Activated naive CD8-positive, alpha-beta T cell treated with anti-CD3 and anti-CD28 coated beads for 36 hours (primary cell): ENCODE measurements at places on chromosomes 3 and 15. TPM values are rescaled to one million over a fixed set of nuclear protein-coding genes. Genes with fewer than 3 reads are reported as not detected.

DNA sequence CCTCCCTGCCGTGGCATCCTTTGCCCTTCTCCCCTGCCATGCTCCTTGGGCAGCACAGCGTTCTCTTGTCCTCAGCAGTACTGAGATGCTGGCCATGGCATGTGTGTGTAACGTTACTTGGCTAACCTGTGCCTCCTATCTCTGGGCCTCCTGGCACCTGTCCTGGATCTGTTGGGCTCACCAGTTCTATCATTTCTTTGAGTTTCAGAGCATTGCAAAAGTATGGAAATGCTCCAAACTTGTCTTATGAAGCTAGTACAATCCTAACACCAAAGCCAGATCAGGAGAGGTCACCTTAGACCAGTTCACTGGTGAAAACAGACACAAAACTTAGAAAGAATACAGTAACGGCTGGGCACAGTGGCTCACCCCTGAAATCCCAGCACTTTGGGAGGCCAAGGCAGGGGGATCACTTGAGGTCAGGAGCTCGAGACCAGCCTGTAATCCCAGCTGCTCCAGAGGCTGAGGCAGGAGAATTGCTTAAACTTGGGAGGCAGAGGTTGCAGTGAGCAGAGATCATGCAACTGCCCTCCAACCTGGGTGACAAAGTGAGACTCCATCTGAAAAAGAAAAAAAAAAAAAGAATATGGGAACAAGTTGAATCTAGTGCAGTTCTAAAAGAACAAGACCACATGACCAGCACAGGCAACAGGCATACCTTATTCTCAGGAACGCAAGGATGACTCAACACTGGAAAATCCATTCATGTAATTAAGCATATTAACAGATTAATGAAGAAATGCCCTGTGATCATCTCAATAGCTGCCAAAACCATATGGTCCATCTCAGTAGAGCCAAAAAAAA, 62.4 kb upstream of the TRPM1 start:
- H3K27ac ChIP-seq = no peak overlapping the region
- no peaks in the 10 kb centered on the region for H3K27me3 ChIP-seq
- H3K4me3 ChIP-seq = no peak overlapping the region
- no peak for DNase-seq

DNA sequence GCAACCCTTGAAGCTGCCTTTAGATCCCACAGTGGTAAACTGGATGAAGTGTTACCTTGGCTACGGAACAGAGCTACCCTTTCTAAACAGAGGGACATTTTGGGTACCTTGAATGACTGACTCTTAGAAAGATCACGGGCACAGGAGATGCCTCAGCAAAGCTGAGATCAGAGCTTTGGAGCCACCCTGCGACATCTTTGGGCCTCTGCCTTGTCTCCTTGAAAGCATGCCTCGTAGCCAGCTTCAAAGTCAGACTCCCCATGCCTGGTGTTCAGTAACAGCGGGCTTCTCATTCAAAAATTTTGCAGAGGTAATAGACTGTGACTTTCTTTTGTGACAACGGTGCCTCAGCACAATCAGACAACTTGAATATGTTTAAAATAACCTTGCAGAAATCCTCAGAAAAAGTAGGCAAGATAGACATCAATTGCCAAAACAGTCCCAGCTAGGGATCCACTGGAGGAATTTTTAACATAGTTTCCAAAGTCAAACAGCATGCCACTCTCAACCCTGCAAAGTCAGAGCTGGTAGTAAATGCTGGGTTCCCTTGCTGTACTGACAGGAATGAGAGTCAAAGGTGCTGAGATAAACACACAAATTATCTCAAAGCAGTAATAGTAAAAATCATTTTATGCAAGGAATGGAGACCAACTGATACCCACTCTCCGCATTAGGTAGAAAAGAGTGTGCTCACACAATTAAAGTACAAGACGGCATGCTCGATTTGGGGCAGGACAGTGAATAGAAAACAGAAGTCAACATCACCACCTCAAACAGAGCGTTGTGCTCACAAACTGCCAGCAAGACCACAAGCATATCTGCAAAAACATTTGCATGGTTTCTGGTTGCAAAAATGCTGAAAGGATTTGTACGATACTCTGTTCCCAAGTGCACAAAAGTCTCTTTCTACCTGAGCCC, 82.1 kb downstream of the MYO1E start:
- H3K27ac ChIP-seq = no peak overlapping the region
- no peak overlapping the region for H3K4me3 ChIP-seq
- no peak for DNase-seq
- H3K4me1 ChIP-seq = peaks cover 4% of the 10 kb centered on the region

- H3K36me3 ChIP-seq = peaks cover 2% of the 10 kb centered on the region
- H3K4me3 ChIP-seq = peak overlapping the region; percentile 35
- peaks cover 33% of the 10 kb centered on the region for H3K4me1 ChIP-seq
- H3K27ac ChIP-seq = peak overlapping the region; percentile 81
- DNase-seq = no peak
Measured at GRCh38 chr3:101722394-101723173, 1.8 kb upstream of the CEP97 start.

DNA sequence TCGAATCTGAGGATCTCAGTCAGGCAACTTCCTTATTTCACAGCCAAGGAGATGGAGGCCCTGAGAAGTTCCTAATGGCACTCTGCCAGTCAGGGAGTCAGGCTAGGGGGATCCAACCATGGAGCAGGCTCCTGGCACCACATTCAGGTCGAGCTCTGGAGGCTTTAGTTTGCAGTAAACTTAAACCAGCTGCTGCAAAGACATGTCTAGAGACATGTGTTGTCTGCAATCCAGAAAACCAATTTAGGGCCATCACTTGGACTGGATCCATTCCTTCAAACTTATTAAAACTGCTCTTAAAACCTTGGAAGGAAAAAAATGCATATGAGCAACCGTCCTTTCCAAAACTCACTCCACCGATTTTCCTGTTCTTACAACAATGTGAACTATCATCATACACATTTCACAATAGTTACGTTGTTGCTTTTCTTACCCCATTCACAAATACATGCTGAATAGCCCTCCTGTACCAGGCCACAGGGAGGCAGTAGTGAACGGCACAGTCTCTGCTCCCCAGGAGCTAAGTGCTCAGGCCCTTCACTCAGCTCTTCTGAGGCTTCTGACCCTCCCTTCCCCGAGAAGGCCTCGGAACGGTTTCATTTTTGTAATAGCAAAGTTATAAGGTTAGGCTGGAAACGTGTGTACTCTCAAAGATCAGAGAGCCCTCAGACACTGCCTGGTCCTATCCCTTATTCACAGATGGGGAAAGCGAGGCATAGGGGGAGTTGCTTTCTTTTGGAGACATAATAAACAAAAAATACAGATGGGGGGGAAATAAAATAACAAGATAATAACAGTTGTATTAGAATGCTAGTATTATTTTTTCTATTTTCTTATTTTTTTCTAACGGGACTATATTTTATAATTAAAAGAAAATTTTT, 20.1 kb downstream of the RFT1 start:
- peaks cover 28% of the 10 kb centered on the region for H3K4me1 ChIP-seq
- H3K36me3 ChIP-seq = peaks cover 31% of the 10 kb centered on the region
- no peaks in the 10 kb centered on the region for H3K27me3 ChIP-seq
- H3K27ac ChIP-seq = peak overlapping the region; percentile 90

ZIC1 gene
- total RNA-seq = not detected

NUP210 gene
- 127 TPM for total RNA-seq

DNA sequence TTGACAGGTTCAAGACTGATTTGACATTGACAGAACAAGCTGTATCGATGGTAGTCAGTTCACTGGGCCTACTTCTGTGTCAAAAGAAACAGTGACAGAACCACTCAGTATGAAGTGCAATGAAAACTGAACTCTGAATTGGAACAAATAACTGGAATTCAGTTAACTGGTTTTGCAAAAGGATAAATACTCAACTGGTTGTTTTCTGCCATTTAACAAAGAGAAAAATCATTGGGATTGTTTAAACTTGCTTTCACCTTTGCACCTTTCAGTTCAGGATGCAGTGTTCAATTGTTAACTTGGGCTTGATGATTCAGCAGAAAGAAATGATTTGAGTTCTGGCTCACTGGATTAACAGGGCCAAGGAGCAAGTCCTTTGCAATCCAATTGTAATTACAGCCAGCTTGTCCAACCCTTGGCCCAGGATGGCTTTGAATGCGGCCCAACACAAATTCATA, 4.9 kb downstream of the BTD start:
- H3K27me3 ChIP-seq = peaks cover 3% of the 10 kb centered on the region
- H3K4me3 ChIP-seq = no peak overlapping the region
- H3K27ac ChIP-seq = no peak overlapping the region

- H3K36me3 ChIP-seq = no peaks in the 10 kb centered on the region
- H3K4me3 ChIP-seq = no peak overlapping the region
- DNase-seq = peak; percentile 37
- no peak overlapping the region for H3K27ac ChIP-seq
Measured at GRCh38 chr15:29668120-29668602, 154.1 kb downstream of the TJP1 start.

DNA sequence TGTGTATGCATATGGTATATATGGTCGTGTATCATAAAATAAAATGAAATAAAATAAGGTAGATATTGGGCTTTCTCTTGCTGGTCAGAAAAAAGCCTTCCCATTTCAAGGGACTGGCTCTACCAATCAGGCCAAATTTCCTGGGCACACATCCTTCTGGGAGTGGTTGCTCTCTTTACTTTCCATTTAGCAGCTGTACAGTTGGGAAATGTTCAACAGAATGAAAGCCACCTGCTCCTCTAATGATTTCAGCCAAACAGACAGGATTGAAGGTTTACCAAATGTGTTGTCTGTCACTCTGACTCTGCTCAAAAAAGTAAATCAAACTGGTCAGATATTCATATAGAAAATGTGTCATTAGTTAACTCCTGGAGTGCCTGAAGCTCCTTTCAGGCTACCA, 380.4 kb downstream of the ROBO2 start:
- no peaks in the 10 kb centered on the region for H3K27me3 ChIP-seq
- H3K4me1 ChIP-seq = no peaks in the 10 kb centered on the region
- DNase-seq = no peak

DNA sequence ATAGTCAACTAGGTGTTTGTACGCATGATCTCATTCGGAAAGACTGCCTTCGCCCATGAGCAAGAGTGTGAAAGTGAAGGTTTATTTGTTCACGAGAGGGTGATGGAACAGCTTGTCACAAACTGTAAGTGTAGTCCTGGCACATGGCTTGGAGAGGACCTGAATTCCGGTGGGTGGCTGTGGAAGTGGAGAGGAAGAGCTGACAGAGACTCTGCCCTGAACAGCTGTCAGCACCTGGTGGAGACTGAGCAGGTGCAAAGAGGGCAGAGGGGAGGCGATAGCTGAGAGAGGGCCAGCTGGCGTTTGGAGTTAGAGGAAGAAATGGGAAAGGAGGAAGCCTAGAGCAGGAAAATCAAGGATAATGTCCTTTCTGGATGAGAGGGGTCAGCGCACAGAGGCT, 155.7 kb downstream of the EEFSEC start:
- no peak overlapping the region for H3K27ac ChIP-seq
- no peak for DNase-seq
- H3K4me1 ChIP-seq = peaks cover 7% of the 10 kb centered on the region
- no peaks in the 10 kb centered on the region for H3K27me3 ChIP-seq
- H3K4me3 ChIP-seq = no peak overlapping the region
- H3K36me3 ChIP-seq = peaks cover 23% of the 10 kb centered on the region

AGBL1 gene
- total RNA-seq = not detected

GRCh38 chr3:43388175-43388574, 101.8 kb downstream of the SNRK start:
- H3K4me3 ChIP-seq = no peak overlapping the region
- peaks cover 5% of the 10 kb centered on the region for H3K36me3 ChIP-seq
- no peaks in the 10 kb centered on the region for H3K27me3 ChIP-seq
- H3K27ac ChIP-seq = peak overlapping the region; percentile 6
- peaks cover 45% of the 10 kb centered on the region for H3K4me1 ChIP-seq

DNA sequence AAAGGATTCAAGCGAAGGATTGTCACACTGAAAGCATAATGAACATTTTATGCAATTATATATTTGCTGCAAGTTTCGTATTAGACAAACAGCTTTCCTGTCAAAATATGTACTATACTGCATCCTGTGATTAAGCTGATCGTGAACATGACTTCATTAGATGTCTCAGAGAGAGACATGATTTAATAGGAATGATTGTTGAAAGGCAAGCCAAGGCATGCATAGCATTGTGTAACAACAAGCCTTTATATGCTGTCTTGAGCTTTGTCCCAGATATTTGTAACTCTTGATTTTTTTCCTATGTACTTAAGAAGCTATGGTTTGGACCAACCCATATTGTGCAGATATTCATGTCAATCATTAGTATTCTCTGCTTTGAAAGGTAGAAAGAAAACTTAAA, 309.1 kb downstream of the KCNH8 start:
- DNase-seq = no peak
- no peak overlapping the region for H3K4me3 ChIP-seq
- no peak overlapping the region for H3K27ac ChIP-seq
- no peaks in the 10 kb centered on the region for H3K4me1 ChIP-seq
- no peaks in the 10 kb centered on the region for H3K36me3 ChIP-seq
- H3K27me3 ChIP-seq = no peaks in the 10 kb centered on the region

DNA sequence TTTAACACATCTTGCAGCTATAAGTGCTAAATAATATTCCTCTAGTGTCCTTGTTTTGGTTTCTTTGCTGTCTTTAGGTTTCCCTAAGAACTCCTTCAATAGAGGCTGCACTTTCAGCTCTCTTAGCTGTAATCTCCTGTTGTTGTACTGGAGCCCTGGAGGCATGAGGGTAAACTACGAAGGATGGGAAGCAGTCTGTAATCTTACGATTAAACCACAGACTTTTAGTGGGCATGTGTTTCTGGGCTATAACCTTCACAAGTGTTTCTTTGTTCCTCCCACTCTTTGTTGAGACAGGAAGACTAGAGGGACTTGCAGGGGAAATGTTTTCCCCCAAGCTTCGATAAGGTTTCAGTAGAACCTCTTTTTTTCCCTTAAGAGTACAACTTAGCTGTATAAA, 1058.1 kb downstream of the NSUN3 start:
- H3K27me3 ChIP-seq = no peaks in the 10 kb centered on the region
- H3K27ac ChIP-seq = no peak overlapping the region
- H3K4me3 ChIP-seq = no peak overlapping the region
- H3K36me3 ChIP-seq = no peaks in the 10 kb centered on the region
- no peak for DNase-seq

CKMT1A gene
- 0.14 TPM for total RNA-seq

DNA sequence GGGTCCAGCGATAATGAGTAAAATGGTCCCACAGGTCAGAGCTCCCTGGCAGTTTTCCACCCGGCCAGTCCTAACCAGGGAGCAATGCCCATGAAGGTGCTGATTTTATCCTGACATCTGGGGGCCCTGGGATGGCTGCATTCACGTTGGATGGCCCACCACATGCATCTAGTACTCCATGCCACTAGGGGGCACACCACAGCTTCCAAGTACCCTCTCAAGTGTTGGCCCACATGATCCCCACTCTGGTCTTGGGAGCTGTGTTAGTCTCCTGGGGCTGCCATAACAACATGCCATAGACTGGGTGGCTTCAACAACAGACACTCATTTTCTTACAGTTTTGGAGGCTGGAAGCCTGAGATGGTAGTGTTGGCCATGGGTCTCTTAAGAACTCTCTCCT, 225.5 kb downstream of the SLCO3A1 start:
- no peaks in the 10 kb centered on the region for H3K36me3 ChIP-seq
- H3K4me3 ChIP-seq = no peak overlapping the region
- peak; percentile 40 for DNase-seq
- H3K4me1 ChIP-seq = peaks cover 8% of the 10 kb centered on the region

GPR27 gene
- 0.91 TPM for total RNA-seq

LRTM1 gene
- total RNA-seq = not detected

- no peak for DNase-seq
- no peaks in the 10 kb centered on the region for H3K4me1 ChIP-seq
- no peak overlapping the region for H3K27ac ChIP-seq
- H3K27me3 ChIP-seq = no peaks in the 10 kb centered on the region
- H3K36me3 ChIP-seq = no peaks in the 10 kb centered on the region
Measured at GRCh38 chr3:144569651-144570050, 598.0 kb downstream of the DIPK2A start.

PSTPIP1 gene
- total RNA-seq = 94.5 TPM

DUOX2 gene
- total RNA-seq = not detected
